Amniotic stem cell (primary cell): ENCODE measurements at places on chromosomes 5 and 9.
A peak's percentile ranks its signal among the peaks of the same experiment; 100 is the strongest.

DNA sequence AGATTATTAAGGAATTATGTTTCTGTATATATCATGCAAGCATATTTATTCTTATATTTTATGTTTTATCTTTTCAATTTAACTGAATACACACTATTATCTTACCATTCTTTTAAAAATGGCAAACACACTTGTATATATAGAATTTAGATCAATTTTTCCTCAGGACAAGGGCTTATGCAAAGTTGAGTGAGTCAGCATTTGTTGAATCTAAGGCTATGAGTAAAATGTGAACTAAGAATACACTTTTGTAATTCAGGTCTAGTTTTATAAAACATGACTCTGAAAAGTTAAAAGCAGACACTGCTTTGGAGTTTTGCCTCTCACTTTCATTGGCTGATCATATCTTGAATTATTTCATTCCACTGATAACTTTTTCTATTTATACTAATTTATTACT, 127.8 kb downstream of the FOCAD start:
- no peak for DNase-seq

GRCh38 chr9:127856094-127856728, 1.8 kb upstream of the ENG start:
- no peak for DNase-seq

DNA sequence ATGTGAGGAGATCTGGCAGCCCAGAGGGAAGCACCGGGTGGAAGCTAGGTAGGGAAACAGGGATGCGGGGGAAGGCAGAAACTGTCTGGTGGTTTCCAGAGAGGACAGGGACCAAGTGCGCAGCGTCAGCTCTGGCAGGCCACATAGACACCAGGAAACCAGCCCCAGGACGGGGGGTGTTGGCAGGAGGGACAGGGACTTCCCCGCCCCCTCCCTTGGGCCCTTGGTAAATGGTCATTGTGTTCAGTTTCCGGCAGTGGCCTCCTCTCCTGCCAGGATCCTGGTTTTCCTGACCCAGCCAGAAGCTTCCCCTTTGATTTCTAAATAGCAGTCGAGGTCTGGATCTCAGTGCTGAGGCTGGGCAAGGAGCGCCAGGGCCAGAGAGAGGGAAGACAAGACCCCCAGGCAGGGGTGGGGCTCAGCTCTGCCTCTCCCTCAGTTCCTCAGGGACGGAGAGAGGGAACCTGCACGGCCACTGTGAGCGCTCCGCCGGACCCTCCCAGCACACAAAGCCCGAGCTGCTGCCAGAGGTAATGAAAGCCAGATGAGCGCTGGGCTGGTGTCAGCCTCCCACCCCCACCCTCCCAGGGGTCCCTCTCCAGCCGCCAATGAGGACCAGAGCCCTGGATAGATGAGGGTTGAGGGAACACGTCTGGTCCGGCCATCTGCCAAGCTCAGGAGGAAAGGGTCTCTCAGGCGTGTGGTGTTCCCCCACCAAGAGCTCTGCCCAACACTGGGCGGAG, 1.8 kb downstream of the RALGDS start:
- DNase-seq, result no peak

DNA sequence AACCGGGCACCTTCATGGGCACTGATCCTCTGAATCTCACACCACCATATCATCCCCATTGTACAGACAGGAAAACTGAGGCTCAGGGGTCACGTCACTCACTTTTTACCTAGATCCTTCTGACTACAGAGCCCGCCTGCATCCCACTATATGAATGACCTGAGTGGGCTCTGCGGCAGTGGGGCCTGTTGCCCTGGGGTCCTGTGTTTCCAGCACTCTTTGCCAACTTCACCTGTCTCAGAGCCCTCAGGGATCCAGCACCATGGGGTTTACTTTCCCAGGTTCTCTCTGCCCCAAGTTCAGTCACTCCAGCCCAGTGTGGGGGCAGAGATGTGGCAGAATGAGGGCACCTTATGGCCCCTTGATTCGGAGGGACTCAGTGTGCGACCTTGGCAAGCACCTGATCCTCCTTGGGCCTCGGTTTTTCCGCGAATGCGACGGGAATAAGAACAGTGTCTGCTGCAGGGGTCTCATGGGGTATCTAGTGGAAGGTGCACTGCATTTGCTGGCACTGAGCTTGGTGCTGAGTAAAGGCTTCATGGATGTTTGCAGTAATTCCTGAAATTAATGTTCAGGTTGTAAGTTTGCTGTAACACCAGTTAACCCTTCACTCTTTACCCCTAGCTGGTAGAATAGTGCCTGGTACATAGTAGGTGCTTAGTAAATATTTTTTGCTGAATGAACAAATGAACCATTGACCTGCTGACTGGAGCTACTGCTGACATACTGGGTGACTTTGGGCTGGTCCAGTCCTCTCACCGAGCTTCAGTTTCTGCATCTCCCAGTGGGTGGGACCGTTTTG, 47.1 kb upstream of the BOD1 start:
- no peak for DNase-seq

DNA sequence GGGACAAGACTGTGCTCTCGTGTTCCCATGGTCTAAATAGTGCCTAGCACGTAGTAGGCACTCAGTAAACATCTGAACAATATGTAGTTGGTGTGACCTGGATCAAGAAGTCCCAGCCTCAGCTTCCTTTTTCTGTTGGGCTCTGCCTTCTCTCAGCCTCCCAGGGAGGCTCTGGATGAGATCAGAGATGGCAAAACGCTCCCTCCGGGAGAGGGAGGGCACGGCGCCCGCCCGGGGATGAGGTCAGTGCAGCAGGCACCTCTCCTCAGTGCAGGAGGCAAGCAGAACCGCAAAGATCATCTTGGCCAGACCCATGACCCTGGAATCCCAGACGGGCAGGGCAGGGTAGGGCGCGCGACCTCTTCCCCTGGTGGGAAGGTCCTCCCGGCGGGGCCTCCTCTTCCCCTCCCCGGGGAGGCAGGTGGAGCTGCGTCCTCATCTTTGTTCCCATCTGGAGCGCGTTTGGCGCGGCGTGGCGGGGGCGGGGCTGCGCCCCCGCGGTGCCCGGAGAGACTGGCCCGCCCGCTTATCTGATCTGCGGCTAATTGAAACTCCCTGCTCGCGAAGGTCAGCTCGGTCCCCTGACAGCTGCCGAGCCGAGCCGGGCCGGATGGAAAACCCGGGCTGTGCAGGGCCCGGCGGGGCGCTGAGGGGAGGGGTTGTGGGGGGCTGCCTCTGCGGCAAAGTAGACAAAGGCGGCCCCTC, 60.9 kb downstream of the CXXC5 start:
- DNase-seq, result no peak

DNA sequence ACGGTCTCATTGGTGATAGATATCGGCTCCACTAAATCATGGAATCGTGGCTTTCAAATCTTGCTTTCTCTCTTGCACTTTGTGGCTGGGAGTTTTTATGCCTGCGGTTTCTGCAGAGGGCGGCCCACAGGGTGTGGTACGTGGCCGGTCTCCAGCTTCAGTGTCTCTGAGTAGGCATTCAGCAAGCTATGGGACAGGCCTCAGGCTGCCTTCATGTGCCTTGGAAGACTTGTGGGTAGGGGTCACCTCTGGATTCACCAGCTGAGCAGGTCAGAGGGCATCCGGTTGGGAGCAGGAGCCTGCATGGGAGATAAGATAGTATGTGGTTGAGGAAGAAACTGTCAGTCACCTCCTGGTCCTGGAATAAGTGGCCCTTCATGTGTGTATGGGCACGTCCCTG, 47.7 kb downstream of the AMBP start:
- no peak for DNase-seq

- DNase-seq, result no peak
Measured at GRCh38 chr5:89105836-89106235, 222.9 kb upstream of the MEF2C start.

DNA sequence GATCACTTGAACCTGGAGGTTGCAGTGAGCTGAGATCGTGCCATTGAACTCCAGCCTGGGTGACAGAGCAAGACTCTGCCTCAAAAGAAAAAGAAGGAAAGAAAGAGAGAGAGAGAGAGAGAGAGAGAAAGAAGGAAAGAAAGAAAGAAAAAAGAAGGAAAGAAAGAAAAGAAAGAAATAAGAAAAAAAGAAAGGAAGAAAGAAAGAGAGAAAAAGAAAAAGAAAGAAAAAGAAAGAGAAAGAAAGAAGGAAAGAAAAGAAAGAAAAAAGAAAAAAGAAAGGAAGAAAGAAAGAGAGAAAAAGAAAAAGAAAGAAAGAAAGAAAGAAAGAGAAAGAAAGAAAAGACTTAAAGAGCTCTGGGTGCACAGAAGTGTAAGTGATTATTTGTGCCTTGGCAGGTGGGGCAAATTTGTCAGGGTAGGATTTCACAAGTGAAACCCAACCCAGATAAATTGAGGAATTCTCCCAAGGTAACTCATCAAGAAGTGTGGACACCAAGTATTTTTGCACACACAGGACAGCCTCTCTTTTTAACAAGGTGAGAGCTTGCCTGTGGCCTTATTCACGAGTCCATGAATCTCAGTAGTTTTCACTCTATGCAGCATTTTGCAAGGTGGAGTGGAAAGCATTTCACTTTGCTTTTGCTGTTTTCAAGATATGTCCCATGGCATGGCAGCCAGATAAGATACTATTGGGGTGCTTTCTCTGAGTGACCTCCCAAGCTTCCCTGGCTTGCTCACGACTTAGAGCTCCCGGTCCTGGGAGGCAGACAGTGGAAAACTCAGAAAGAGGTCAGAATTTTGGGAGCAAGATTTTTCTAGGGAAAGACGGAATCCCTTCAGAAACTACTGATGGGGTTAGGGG, 57.8 kb downstream of the C9orf153 start:
- no peak for DNase-seq

GRCh38 chr9:28651050-28651722, 1077.9 kb upstream of the C9orf72 start:
- no peak for DNase-seq

DNA sequence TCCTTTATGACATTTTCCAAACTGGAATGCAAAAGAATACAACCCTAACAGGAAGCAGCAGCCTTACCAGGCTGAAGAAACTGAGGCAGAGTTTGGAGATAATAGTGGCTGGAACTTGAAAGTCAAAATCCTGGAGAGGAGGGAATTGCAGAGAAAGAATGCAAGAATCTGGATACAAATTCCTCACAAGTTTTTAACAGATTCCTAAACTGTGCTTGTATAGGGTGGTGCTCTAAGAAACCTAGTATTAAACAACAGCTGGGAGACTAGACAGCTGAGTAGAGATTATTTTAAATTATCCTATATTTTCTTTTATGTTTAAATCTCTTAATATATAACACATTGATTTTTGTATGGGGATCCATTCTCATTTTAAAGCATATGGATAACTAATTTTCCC, 30.7 kb downstream of the INVS start:
- DNase-seq, result no peak

DNA sequence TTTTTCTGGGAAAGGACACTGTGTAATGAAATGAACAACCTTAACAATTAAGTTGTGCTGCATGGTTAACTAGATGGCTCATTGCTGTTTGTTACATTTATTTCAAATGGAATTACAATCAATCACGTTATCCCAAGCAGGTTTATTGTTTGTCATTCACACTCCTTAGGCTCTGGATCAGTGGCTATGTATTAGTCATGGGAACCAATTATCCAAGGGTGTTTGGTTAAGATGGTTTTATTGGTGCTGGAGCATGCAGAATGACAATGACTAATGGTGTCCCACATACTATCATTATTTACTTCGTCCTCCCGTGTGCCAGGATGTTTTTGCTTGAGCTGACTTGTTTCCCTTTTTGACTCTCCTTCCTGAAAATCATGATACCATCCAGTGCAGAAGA, 10.6 kb upstream of the TRPC7 start:
- DNase-seq, result no peak

DNA sequence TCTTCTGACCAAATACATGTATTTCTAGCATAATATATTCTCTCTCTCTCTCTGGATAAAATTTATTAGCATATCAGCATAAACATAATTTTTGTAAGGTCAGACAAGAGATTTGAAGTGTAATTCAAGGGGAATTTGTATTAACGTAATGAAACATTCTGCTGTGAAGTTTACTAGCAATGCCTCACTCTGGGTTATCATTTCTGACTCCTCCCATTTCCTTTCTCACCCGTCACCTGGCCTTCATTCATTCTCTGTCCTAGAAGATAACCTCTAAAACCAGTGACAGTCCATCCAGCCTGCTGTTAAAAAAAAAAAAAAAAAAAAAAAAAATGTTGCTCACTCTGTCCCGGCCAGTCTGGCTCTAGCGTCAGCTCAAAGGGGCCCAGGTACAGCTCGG, 27.1 kb downstream of the GRAMD2B start:
- no peak for DNase-seq

DNA sequence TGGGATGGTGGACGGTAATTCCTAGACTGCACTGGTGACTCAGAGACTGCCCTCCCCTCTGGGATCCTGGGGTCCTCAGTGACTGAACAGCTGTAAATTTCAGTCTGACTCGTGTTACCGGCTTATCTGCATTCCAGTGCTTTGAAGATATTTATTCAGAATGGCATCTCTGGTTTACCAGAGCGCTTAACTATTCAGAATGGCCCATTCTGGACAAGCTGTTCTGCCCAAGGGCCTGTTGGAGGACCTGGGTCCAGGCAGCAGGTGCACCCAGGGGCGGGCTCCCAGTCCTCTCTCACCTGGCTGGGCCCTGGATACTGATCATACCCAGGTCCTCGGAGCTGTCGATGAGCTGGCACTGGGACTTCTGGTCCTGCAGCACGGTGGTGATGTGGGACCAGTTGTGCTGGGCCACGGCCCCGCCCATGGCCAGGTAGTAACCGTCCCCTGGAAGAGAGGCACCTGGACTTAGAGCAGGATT, 48.0 kb downstream of the SARDH start:
- DNase-seq, result no peak

- DNase-seq, result no peak
Measured at GRCh38 chr5:31855134-31856040, 216.5 kb downstream of the PDZD2 start.

- DNase-seq, result no peak
Measured at GRCh38 chr5:102107865-102108264, 188.2 kb downstream of the SLCO4C1 start.

DNA sequence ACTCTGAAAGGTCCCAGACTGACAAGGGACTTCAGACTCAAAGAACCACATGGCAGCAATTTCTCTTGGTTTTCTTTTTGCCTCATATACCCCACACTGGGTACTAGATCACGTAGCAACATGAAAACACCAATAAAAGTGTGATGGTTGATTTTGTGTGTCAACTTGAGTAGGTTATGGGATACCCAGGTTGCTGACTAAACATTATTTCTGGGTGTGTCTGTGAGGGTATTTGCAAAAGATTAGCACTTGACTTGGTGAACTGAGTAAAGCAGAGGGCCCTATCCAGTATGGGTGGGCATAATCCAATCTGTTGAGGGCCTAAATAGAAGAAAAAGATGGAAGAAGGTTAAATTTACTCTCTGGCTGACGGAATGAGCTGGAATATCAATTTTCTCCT, 53.8 kb upstream of the ZNF618 start:
- no peak for DNase-seq

DNA sequence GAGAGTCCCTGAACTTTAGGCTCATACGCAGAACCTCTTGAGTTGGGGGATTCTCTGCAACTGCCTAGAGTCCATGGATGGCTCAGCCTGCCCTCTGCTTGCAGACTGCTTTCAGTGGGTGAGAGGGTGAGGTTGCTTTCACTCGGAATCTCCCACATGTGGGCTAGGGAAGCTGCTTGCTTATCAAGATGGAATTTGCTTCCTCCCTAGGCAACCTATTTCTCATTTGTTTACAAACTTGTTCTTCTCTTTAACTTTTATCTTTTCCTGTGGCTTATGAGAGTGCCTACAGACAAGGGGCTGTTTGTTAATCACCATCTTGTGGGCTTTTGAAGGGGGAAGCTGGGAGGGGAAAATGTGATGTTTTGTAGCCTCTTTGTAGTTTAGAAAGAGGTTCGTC, 10.0 kb downstream of the TLE4 start:
- DNase-seq, result peak; percentile 46
